Pons (tissue), 1 donor: ENCODE measurements at places on chromosomes 11 and 22.

DNA sequence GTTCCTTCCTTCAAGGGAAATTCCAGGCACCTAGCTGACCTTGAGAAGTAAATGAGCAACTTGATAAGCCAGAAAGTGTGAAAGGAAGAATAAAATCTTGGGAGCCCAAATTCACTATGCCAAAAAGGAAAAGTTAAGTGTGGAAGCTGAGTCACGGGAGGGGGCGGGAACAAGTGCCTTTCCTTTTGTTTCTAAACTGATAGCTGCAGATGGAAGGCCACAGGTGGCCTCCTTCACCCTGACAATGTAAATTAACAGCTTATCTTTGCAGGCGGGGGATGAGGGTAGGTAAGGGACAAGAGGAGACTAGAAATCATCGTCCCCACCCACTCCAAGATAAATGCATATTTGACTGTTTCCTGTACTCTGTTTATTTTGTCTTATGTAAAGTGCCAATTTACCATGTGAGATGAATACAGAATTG, 36.4 kb upstream of the TREH start:
- no peak for DNase-seq

DNA sequence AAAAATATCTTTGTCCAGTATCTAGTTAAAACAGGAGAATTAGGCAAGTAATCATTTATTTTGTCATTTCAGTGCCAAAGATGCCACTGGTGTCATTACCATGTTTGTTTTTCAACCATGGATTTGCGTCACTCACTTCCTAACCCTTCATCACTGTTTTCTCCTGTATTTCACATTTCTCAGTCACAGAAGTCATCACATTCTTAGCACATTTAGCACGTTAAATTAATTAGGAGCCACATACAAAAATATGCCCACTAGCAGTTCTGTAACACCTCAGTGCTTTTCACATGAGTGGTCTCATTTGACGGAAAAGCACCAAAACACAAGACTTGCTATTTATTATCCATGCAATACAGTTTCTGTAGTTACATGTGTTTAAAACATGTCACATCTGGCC, 546.0 kb downstream of the METTL15 start:
- DNase-seq, result no peak

DNA sequence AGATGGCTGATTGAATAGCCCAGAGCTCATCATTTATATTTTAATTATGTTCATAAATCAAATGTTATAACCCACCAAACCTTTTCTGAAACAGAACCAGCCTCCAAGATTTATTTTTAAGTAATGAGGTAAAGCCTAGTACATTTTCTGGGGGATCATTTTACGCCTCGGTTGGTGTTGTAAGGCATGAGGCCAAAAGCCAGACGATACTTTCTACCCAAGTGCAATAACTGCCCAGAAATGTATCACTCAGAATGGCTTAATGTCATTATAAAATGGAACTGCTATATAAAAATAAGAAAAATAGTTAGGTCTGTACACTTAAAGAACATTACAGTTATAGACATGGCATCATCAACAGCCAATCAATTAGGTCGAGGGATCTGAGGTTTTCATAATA, 283.3 kb downstream of the CADM1 start:
- DNase-seq, result no peak

DNA sequence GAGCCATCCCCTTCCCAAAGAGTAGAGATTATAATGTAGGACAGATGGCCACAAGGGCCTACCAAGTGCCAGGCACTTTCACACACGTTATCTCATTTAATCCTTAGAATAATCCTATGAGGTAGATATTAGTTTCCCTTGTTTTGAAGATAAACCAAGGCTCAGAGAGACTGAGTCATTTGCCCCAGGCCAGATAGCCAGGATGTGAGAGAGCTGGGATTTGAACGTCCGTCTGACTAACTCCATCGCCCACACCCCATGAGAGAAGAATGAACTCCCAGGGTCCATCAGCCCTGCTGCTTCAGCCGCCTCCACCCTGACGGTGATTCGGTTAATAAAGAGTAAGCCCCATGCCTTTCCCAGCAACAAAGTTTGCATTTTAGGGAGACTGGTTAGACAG, 10.7 kb downstream of the PRG3 start:
- DNase-seq, result no peak

DNA sequence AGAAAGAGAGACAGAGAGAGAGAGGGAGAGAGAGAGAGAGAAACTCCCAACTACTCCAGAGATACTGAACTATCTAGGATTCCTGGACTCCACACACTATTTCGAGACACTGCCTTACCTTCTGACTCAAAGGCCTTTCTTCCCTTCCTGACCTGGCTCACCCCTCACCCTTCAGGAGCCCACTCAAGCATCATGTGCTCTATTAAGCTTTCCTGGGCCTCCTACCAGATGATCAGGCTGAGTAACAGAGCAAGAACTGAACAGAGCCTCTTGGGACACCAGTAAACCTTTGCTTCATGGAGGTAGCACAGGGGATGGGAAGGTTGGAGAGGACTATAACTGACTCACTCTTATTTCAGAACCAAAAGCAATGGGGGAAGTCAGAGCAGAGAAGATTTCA, 31.4 kb downstream of the PLEKHA7 start:
- DNase-seq, result no peak

- DNase-seq, result no peak
Observed at GRCh38 chr22:36365020-36365411, 22.8 kb downstream of the MYH9 start.

GRCh38 chr22:24271386-24271854, 789 bp downstream of the SPECC1L start:
- DNase-seq, result no peak

DNA sequence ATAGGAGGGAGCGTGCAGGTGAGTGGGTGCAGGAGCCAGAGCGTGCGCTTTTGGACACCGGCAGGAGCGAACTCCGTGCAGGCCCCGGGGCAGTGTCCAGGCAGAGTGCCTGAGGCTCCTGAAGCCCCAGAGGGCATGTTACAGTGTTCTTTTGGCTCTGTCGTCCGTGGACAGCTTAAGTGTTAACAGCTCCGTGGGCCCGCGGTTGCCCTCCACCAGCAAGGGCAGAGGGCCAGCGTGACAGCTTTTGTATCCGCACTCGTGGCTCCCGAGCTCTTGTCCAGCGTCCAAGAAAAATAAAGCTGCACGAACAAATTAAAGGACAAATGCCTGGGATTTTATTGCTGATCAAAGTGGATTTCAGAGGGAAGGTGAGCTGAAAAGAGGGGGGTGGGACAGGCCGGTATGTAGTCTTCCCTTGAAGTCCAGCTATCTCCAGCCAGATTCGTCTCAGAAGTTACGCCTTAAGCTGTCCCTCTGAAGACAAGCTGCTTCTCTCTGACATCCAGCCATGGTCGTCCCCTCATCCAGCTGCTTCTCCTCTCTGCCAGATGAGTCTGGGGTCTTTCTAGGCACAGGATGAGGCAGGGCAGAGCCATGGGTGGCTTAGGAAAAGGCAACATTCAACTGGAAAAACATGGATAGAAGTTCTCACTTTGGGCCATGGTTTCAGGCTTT, 968 bp upstream of the TMEM109 start:
- no peak for DNase-seq

GRCh38 chr11:62487738-62488551, 58.7 kb downstream of the AHNAK start:
- DNase-seq, result no peak

- no peak for DNase-seq
Observed at GRCh38 chr11:116808262-116809175, 14.6 kb downstream of the APOA4 start.

DNA sequence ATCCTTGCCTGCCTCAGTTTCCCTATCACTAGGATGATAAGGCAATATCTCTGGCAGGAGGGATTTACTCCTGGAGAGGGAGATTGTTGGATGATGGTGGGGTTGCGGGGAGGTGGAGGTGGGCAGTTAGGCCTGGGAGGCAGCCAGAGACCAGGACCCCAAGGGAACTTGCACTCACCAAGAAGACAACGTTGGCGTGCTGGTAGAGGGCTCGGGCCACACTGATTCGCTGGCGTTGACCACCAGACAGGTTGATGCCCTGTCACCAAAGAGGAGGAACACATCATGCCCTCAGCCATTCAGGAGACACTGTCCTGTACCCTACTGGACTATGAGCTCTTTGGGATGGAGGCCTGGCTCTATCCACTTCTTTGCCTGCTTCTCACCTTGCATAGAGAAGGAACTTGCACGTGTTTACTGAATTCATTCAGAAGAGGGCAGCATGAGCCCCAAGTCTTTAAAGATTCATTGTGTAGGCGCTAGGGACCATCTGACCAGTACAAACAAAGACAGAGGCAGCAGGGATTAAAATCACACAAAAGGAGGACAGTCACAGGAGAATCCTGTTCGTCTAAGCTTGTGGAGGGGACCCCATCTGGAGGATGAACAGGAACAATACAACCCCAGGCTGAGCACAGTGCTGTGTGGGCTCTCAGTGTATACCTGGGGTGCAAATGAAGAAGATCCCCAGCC, 24.2 kb upstream of the KCNJ11 start:
- peak; percentile 36 for DNase-seq

GRCh38 chr22:38608992-38609750, 39.2 kb upstream of the DMC1 start:
- DNase-seq, result no peak

DNA sequence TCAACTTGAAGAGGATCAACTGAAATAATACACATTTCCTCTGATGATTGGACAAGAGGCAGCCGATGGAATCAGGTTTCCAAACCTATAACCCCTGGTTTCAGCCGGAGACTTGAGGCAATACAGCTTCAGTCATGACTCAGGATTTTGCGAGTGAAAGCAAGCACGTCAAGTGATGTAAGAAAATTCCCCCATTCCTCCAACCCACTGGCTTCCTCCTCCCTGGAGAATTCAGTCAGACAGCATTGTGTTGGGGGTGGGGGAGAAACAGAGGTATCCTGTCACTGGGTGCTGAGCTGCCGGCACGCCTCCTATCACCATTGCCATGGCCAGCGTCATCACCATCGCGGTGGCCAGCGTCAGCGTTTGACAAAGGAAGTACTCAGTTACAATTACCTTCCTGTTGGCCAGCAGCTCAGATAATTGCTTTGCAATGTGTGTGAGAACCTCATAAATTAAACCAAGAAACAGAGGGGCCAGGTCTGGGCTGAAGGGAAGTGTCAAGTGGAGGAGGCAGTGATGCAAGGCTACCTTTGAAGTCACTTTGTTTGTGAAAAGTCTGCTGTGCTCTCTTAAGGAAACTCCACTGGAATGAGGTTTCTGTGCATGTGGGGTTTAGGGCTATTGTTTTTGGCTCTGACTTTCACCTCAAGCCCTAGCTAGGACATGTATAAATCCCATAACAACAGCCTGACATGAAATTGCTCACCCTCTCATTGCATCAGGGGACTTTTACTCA, 50.2 kb downstream of the LIF start:
- no peak for DNase-seq

- no peak for DNase-seq
Observed at GRCh38 chr11:113213549-113213948, 100.8 kb upstream of the TTC12 start.

DNA sequence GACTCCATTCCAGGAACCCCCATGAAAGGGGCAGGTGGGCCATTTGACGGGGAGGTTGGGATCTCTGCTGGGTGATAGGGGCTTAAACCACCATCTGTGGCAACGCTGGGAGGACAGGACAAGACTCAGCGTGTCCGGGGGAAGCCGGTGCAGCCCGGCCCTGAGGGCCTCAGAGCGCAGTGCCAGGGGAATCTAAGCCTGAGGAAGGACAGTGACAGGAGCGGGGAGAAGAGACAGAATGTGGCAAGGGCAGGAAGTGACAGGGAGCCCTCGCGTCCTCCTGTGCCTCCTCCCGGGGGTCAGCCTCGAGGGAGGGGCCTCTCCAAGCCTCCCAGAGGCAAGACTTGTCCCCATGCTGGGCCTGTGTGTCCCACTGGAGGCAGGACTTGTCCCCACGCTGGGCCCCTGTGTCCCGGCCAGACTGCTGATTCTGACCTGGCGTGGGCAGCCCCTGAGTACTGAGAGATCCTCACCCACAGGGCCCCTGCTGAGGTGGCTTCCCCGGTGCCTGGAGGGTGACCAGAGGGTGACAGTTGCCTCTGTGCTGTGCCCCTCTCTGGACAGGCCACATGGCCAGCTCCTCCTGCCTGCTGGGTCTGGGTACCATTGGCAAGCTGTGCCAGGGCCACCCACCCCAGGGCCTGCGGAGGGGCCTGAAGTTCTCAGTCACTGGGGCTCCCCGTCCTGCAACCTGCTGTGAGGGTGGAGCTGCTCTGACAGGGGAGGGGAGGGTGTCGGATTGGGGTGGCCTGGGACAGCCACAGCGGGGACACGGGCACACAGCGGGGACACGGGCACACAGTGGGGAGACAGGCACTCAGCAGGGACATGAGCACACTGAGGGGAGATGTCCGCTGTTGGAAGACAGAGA, 676.2 kb downstream of the BRD1 start:
- no peak for DNase-seq

- DNase-seq, result no peak
Observed at GRCh38 chr22:50696251-50696798, 23.7 kb downstream of the SHANK3 start.

DNA sequence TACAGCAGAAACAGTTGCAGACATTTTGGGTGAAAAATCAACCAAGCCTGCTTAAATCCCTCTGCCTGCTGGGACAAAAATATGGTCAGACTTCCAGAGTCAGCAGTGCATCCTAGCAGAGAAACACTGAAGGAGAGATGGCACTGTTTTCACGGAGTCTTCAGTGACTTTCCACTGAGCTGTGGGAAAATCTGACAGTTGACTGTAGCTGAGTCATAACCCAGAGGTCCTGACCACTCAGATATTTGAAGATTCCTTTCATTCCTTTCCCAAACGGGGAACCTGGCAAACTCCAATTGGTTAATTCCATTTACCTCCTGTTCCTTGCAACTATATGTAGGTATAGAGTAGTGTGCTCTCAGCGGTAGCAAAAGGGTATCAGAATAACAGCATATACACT, 20.9 kb upstream of the UPB1 start:
- peak; percentile 26 for DNase-seq

- DNase-seq, result peak; percentile 41
Observed at GRCh38 chr11:8219257-8220021, 44.2 kb downstream of the LMO1 start.

- DNase-seq, result no peak
Observed at GRCh38 chr11:17605651-17606122, 58.6 kb downstream of the OTOG start.

DNA sequence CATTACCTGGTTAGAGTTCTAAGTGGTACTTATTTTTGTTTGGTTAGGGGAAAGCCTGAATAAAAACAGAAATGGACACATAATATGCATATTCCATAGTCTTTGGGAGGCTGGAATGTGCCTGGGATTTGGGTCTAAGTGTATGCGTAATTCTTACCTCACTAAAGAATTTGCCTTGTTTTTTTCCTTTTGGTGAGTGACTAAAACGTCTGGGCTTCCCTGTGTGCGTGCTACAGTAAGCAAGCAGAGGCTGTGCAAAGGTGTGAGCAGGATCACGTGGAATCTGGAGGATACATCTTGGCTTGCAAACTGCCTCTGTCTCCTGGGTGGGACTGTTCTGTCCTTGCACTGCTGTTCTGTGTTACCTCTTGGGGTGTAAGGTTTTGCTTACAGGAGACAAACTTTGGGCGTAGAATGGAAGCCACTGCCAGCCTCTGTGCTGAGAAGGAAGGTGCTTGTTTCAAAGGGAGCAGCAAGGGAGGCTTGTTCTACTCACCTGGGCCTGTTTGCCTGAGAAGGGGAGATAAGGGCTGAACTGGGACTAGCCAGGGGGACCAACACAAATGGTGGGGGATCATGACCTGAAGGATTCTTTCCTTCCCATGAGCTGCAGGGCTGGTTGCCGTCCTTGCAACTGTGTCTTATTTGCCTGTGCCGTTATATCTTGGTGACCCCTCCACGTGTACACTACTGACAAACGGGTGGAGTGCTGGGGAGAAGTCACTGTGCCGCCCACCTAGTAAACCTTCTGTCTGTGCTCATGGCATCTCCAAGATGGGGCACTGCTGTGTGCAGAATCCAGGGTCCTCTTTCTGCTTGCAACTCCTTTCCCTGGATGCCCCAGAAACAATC, 4.5 kb downstream of the NEAT1 start:
- DNase-seq, result peak; percentile 82
